ENCODE measurements at places on chromosomes 12 and 14.

- DNase-seq, result no peak
- H3K27ac ChIP-seq, result no peak overlapping the region
- H3K4me3 ChIP-seq, result no peak overlapping the region
- no peaks in the 10 kb centered on the region for H3K27me3 ChIP-seq
Measured at GRCh38 chr14:95270203-95270602, 49.5 kb downstream of the CLMN start.

DNA sequence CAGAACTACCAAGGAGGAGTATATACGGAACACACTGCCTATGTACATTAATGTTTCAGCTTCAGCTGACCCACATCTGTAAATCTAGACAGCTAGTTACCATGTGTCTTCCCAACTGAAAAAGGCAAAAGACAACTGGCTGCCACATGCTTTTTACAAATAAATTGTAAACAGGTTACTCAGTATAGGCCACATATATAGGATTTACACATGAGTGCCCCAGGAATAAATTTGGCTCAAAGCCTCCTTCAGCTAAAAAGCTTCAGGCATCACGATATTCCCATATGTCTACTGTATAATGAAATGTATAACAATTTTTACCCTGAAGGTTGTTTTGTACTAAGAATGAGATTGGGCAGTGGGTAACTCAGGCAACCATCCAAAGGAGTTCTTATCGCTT lies 175.9 kb upstream of the BMP4 start:
- no peaks in the 10 kb centered on the region for H3K36me3 ChIP-seq
- DNase-seq, result no peak
- no peak overlapping the region for H3K4me3 ChIP-seq
- H3K27ac ChIP-seq, result no peak overlapping the region

- H3K27me3 ChIP-seq, result no peaks in the 10 kb centered on the region
- H3K4me1 ChIP-seq, result no peaks in the 10 kb centered on the region
- H3K4me3 ChIP-seq, result no peak overlapping the region
- H3K27ac ChIP-seq, result no peak overlapping the region
- H3K36me3 ChIP-seq, result no peaks in the 10 kb centered on the region
- DNase-seq, result no peak
Measured at GRCh38 chr12:11568155-11568761, 81.2 kb upstream of the ETV6 start.

DNA sequence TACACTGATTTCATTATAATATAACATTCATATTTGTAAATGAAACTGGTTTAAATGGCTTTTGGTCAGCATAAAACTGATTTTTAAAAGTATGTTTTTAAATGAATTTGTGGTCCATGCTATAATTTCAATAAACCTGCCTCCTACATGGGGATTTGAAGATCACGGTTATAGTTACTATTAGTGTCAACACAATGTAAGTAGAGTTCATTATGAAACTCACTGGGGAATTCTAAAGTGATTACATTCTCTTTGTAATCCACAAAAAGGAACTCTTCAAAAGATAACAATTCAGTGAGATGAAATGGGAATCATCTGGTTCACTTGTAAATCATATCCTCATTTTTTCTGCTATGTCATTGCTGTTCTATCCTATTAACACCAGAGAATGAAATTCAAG lies 204.5 kb upstream of the G2E3 start:
- H3K27me3 ChIP-seq, result no peaks in the 10 kb centered on the region
- H3K4me1 ChIP-seq, result no peaks in the 10 kb centered on the region
- no peak overlapping the region for H3K27ac ChIP-seq
- H3K4me3 ChIP-seq, result no peak overlapping the region
- no peak for DNase-seq

DNA sequence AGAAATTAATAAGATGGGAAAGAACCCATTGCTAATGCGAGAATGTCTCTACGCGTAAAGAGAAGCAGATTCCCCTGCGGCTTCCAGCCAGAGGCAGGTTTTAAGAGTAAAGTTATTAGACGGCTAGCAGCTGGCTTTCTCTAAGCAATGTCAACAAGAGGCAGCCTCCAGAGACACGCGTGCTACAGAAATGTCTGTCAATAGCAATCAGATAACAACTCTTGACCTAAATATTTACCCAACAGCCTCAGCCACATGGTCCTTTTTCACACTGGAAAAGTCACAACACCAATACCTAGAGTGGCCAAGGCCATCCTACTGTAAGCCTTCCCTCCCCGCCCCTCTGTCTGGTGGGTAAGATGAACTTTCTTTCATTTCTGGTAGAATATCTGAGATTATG lies 146.0 kb upstream of the SFSWAP start:
- H3K36me3 ChIP-seq, result no peaks in the 10 kb centered on the region
- H3K4me3 ChIP-seq, result no peak overlapping the region
- no peaks in the 10 kb centered on the region for H3K4me1 ChIP-seq
- H3K27ac ChIP-seq, result no peak overlapping the region
- DNase-seq, result no peak

DNA sequence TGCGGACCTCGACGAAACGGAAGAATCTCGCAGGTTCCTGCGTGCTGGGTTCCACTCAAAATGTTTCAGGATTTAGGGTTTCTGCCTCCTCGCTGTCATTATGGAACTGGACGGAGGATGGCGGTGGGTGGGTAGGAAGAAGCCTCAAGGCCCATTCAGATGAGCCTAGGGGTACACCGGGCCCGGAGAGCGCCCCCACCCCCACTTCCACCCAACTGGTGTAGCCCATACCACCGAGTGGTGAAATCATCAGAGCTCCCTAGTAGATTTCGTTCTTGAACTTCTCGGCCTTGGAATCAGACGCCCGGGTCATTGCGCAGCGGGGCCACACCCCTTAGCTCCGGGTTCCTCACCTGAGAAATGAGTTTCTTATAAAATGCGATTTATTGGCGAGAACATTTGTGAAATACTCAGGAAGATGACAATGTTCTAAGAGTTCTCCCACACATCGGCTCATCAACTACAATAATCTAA lies 13.3 kb upstream of the TBX3 start:
- no peak for DNase-seq
- H3K4me3 ChIP-seq, result peak overlapping the region; percentile 49
- peaks cover 37% of the 10 kb centered on the region for H3K27me3 ChIP-seq
- H3K27ac ChIP-seq, result no peak overlapping the region
- no peaks in the 10 kb centered on the region for H3K36me3 ChIP-seq

GRCh38 chr12:28767836-28768348 lies 381.2 kb upstream of the FAR2 start:
- no peaks in the 10 kb centered on the region for H3K27me3 ChIP-seq
- H3K36me3 ChIP-seq, result no peaks in the 10 kb centered on the region
- H3K27ac ChIP-seq, result no peak overlapping the region
- H3K4me3 ChIP-seq, result no peak overlapping the region

All from upper lobe of left lung (tissue), 6 donors.